ENCODE measurements at places on chromosomes 11 and 22.

DNA sequence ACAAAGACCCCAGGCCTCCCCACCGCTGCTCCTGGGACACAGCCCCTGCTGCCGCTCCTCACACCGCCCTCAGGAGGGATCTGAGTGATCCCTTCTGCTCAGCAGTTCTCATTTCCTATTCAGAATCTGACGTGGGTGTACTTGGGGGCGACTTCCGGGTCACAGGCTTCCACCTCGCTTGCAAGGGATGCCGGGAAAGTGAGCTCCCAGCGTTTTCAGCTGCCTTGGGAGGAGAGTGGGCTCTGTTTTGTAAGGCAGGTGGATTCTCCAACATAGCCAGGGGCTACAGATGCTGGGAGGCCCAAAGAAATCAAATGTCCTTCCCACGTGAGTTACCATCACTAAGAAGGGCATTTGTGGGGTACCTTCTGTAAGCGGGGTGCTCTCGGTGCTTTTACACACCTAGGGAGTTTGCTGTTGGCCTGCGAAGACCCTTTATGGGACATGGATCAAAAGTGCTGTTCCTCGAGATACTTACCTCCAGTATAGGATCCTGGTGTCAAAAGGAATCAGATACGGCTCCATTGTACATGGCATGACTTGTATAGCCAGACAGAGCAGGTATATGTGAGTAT lies 9.7 kb upstream of the LRRC10B start:
- DNase-seq, result no peak

- no peak for DNase-seq
Observed at GRCh38 chr22:45473626-45474237, 29.0 kb upstream of the FBLN1 start.

DNA sequence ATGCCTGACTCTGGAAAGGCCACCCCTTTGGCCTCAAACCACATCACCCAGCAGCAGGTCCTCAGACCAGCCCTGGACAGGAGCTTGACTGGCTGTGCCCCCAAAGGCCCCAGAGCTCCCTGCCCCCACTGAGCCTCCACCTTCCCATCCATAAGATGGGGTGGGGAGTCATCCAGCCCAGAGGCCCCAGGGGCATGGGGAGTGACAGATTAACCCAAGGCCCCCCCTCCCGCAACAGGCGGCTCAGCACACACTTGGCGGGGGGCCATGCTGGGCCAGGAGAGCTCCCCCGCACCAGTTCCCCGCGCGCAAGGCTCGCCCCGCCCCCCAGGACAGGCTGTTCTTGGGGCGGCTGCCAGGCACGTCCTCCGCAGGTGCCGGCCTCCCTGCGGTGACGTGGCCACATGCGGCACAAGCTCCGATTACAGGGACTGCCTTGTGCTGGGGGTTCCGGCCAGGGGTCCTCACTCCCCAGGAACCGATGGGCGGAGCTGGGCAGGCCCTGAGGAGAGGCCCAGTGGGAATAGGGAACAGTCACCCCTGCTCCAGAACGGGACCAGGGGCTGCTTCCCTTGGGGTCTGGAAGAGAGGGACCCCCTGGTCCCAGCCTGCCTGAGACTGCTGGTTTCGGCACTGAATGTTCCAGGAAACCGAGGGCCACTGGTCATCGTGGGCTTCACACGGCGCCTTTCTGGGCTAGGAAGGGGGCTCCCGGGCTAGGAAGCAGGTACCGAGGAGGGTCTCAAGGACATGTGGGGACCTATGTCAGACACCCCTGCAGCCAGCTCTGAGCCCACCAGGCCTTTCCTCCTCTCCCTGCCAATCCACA lies 5.1 kb upstream of the CDKN1C start:
- DNase-seq, result no peak

GRCh38 chr11:65307298-65308229 lies 7.1 kb upstream of the CDC42EP2 start:
- no peak for DNase-seq

DNA sequence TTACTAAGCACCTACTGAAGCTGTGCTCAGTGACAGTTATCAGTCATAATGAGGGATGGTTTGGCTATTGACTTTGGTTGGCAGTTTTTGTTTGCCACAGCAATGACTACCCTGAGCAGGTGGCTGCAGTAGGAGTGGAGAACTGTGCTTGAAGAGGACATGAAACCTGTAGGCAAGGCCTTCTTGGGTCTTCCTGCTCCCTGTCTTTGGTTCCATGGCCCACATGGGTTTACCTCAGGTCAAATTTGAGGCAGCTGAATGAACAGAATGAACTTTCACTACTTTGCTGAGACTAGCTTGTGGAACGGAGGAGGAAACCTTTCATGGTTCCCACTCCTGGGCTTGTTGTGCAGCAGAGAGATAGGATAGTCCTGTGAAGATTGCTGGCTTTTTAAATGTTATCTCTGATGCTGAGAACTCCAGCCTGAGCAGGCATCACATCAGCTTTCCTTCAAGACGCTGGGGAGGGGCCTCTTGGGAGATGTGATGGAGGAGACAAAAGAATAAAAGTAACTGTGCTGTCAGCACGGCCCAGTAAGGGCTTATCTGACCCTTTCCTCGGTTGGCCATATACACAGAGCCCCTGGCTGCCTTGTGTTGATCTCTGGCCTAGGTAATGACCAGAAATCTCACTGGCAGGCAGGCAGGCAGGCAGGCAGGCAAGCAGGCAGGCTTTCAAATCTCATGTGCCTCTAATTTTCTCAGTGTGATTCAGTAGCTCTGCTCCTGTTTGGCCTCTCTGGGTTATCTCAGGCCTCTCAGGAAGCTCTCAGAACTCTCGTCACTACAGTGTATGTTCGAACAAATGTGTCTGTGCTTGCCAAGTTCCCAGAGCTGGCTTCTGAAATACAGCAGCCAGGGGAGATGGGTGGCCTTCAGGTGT lies 12.0 kb downstream of the STIM1 start:
- no peak for DNase-seq

DNA sequence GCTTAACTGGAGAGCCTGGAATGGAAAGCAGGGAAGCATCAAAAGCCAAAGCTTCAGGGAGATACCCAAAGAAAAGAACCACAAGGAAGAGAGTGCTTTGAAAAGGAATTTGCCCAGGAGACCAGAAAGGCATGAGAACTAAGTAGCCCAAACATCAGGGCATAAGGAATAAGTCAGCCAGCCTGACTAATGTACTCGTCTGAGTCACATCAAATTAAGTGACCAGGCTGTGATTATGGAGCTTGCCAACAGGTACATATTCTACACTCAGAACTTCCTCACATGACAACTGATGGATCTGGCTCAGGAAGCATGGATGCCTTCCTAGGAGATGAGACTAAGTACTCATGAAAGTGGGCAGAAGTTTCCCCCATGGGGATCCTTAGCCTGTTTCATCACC lies 366.7 kb downstream of the BUD13 start:
- DNase-seq, result no peak

- no peak for DNase-seq
Observed at GRCh38 chr11:2293984-2294925, 7.5 kb downstream of the C11orf21 start.

GRCh38 chr11:35664977-35665441 lies 2.4 kb downstream of the TRIM44 start:
- no peak for DNase-seq

DNA sequence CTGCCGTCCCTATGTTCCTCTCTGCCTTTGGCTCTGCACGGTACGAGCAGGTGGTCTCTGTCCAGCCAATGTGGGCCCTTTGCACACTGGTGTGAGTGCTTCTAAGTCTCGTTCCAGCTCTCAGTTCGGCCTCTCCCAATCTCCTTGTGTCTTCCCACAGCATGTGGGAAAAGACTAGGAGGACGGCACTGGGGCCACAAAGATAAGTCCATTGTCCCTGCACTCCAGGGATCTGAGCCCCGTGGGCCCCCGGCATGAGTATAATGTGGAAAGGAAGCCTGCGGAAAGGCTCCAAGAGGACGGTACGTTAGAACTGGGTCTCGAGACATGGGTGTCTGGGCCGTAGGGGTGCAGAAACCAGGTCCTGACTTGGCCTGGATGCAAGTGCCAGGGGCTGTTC lies 16.4 kb downstream of the MYEOV start:
- no peak for DNase-seq

DNA sequence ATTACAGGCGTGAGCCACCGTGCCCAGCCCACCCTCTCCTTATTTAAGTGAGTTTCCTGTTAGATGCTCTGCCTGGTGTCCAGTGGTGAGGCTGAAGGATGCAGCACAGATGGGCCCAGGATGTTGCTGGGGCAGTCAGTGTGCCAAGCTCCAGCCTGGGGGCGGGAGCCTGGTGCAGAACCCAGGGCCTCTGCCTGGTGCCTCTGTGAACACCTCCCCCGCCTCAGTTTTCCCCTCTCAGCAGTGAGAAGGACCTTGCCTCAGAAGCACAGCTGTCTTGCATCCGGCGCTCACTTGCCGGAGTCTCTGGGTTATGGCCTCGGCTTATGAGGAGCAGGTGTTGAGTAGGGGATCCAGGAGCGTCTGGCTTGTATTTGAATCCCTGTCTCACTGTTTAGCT lies 116.2 kb downstream of the KIAA1671 start:
- no peak for DNase-seq

- DNase-seq, result no peak
Observed at GRCh38 chr22:29873943-29874342, 9.0 kb upstream of the MTMR3 start.

DNA sequence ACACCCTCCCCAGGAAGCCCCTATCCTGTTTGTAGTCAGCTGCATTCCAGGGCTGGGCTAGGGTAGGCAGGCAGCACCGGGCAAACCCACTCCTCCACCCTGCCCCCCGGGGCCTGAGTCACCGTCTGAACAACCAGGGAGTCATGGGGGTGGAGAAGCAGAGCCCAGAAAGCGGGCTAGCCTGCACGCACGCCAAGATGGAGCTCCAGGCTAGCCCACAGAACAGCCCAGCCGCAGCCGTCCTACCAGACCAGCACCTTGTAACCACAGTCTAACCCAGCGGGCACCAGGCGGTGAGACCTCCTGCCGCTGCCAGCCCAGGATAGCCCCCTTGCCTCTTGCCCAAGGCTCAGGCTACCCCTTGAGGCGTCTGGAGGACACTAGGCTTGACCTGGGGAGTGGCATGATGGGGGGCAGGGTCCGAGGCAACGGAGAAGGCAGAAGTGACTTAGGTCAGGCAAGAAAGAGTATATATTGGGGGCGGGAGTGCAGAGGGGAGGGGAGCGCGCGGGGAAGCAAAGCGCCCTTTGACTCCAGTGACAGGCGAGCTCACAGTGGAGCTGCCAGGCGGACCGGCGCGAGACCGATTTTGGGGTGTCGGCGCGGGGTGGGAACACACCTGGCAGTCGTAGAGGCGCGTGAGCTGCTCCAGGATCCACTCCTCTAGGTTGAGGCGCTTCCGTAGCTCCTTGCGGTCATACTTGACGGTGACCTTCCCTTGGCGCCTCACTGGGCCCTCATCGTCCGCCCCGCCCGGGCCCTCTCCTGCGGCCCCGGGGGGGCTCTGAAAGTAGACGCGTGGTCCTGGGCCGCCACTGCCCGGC lies 734 bp downstream of the PPP1R14B start:
- DNase-seq, result no peak

- no peak for DNase-seq
Observed at GRCh38 chr11:15830741-15831428, 525.5 kb downstream of the SOX6 start.

DNA sequence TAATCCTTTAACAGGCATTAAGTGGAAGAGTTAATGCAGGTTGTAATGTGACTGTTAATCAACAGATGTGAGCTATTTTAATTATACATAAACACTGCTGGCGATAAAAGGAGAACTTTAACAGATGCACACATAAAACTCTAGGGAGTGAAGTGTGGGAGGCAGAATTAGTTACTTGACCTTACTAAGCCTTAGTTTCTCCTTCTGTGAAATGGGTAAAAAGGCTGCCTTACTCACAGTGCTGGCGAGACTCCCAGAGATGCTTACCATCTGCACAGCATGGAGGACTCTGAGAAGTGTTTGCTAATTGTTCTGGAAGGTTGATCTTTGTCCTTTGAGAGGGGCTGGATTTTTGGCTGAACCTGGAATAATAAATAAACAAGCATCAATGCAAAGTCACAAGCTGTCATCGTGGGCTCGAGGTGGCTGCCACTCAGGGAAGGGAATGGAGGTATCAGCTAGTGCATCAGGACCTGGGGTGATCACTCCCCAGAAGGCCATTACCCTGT lies 58.6 kb upstream of the MPEG1 start:
- DNase-seq, result no peak

DNA sequence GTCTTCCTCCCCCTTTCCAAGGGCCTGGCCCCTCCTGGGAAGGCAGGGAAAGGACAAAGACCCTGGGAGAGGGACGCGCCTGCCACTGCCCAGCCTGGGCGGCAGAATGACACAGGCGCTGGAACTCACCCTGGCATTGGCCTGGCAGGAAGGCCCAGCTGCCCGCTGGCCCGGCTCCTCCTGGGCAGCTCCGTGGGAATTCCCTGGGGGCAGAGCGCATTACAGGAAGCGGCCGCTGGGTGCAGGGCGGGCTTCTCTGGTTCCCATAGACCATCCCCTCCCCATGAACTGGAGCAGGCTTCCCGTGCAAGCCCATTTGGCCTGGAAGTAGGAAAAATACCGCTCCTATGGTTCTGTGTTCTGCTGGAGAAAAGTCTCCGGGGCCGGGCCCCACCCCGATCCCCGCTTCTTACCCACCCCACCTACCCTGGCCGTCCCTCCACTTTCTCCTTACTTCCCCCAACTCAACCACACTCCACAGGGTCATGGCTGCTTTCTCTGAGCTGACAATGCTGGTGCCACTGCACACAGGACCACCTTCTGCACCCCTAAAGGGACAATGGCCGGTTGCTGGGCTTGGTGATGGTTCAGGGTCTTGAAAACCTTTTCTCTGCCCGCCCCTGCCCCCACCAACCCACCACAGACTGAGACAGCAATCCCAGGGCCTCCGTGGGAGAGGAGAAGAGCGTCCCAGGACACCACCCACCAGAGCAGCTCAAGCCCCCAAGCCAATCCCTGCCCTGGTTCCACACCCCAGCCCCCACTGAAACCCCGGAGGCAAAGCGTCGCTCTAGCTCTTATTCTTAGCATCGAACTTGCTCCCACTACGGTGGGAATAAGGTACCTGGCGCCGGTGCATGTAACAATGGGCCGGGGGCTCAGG lies 58.9 kb downstream of the LINC01488 start:
- no peak for DNase-seq

DNA sequence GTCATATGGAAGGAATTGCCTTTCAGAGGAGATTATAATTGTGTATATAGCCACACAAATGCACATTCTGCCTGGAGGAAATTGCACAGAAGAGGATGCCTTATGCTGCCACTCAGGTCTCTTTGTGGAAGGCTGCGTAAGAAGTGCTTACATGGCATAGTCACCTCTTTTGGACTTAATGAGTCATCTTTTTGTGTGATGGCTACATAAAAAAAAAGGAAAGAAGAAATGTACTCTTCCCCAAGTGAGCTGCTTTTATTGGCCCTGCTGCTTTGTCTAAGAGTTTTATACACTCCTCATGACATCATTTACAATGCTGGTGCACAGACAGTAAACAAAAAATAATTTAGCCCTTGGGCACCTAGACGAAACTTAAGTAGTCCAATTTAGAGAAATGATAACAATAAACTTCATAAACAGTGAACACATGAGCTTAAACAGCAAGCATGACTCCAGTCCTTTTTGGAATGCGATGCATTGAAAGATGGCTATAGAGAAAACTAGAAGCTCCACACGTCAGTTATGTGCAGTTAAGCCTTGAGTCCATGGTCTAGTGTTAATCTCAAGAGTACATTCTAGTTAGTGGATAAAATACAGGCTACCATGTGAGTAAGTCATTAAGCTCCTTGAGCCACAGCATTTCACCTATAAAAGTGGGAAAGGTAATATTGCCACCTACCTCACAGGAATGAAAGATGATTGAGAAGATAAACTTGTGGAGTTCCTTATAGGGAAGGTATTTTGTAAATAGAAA lies 12.0 kb downstream of the CSTPP1 start:
- no peak for DNase-seq

- DNase-seq, result no peak
Observed at GRCh38 chr11:101436511-101437142, 147.2 kb downstream of the TRPC6 start.

- no peak for DNase-seq
Observed at GRCh38 chr11:66966351-66966750, 8.2 kb upstream of the PC start.

- no peak for DNase-seq
Observed at GRCh38 chr22:22097727-22098228, 115.2 kb upstream of the TOP3B start.

Measured in SIG-M5 (cell line).